Cardiac muscle cell (in vitro differentiated cells and primary cell): ENCODE measurements at places on chromosomes 3 and 15. TPM values are rescaled to one million over a fixed set of nuclear protein-coding genes. Genes with fewer than 3 reads are reported as not detected.

GRCh38 chr3:58609990-58610389 lies 32.8 kb upstream of the FAM107A start:
- no peak for DNase-seq

LTK gene
- polyA plus RNA-seq: 3.0 and 4.4 TPM in 2 replicates

GRCh38 chr15:99369196-99369595 lies 117.9 kb downstream of the LRRC28 start:
- DNase-seq: no peak

SEMA3G gene
- 3.2 and 3.4 TPM in 2 replicates for polyA plus RNA-seq

GRCh38 chr15:94455297-94455696 lies 223.9 kb downstream of the MCTP2 start:
- DNase-seq: no peak

GRCh38 chr3:154786724-154787123 lies 293.4 kb upstream of the MME start:
- DNase-seq: no peak

DNA sequence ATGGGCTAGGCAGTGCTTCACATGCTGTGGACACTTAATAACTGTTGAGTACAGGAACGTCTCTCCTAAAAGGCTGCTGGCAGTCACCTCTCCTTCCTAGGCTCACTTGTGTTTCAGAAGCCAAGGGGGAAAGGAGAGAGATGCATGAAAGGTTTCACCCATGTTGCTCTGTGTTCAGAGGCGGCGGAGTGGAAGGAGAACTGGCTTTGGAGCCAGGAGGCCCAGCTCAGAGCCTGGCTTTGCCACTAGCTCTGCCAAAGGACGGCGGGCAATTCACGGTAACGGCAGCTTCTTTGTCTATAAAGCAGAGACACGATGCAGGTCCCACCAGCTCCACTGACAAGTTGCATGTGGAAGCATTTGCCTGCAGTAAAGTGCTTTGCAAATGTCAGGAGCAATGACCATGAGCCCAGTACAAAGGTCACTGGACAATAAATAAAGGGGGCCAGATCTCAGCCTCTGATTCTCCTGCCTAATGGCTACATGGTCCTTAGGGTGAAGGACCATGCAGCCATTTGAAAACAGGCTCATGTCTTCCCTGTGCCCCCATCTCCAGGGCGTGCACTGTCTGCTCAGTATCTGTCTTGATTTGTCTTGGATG lies 171.7 kb upstream of the TLE3 start:
- no peak for DNase-seq

DNA sequence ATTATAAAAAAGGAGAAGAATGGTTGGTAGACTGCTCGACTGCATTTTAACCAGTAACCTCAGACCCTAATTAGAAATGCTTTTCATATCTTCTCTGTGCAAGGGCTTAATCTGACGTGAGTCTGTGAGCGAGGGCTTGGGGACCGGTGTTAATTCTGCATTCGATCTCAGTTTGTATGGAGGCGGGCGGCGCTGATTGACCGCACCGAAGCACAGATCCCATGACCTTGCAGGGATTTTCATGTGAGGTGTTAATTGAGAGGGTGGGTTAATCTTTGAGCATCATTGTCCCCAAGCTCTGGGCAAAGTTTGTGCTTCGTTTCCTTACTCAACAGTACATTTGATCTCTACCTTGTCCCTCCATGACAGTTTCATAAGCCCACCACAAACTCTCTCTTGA lies 250.9 kb downstream of the NR2F2 start:
- no peak for DNase-seq

FBXO45 gene
- polyA plus RNA-seq: 9.1 TPM in 2 replicates

GRCh38 chr3:74920721-74921350 lies 306.4 kb upstream of the CNTN3 start:
- DNase-seq: no peak

- peak; percentile 73 for DNase-seq
Observed at GRCh38 chr15:96340598-96341512, 10.4 kb downstream of the NR2F2 start.

GRM2 gene
- polyA plus RNA-seq: 0.39 TPM in 1 of 2 replicates, not detected in the other

UROC1 gene
- not detected in 2 replicates for polyA plus RNA-seq

- DNase-seq: peak; percentile 88
Observed at GRCh38 chr3:186452517-186452916, 90.5 kb upstream of the DGKG start.

SAXO2 gene
- 20.6 and 26.3 TPM in 2 replicates for polyA plus RNA-seq

CCDC54 gene
- polyA plus RNA-seq: 0.31 and 0.79 TPM in 2 replicates

GRAMD2A gene
- not detected in 2 replicates for polyA plus RNA-seq

GRCh38 chr3:30140356-30141075 lies 465.9 kb upstream of the TGFBR2 start:
- DNase-seq: no peak

GNB4 gene
- 18.4 and 29.6 TPM in 2 replicates for polyA plus RNA-seq

- DNase-seq: peak; percentile 49
Observed at GRCh38 chr15:57506422-57506821, 85.3 kb upstream of the MYZAP start.

DNA sequence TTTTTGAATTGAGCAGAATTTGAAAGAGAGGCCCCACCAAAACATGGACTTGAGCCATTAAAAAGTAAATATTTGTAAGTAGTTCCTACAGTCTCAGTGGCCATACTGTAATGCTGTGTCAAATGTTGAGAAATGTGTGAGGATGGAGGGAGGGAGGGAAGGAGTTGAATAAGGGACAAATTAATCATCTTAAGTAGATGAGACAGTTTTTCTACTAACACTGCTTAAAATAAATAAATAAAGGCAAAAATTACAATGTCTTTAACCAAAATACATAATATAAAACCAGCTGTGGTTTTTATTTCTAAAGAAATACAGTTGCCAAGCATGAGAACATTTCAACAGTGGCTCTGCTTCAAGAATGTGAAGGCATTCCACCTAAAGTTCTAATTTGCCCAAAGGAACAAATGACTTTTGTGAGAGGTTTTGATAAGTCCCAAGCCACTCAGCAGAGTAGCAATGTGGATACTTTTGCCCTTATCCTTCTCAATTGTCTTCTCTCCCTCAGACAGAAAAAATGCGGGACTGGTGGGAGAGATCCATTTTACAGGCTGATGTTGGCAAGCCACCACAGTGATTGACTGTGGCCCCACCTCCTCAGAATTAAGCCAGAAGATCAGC lies 427.0 kb upstream of the RARB start:
- DNase-seq: no peak

GRCh38 chr15:81046290-81046689 lies 45.6 kb downstream of the TLNRD1 start:
- DNase-seq: no peak

DNA sequence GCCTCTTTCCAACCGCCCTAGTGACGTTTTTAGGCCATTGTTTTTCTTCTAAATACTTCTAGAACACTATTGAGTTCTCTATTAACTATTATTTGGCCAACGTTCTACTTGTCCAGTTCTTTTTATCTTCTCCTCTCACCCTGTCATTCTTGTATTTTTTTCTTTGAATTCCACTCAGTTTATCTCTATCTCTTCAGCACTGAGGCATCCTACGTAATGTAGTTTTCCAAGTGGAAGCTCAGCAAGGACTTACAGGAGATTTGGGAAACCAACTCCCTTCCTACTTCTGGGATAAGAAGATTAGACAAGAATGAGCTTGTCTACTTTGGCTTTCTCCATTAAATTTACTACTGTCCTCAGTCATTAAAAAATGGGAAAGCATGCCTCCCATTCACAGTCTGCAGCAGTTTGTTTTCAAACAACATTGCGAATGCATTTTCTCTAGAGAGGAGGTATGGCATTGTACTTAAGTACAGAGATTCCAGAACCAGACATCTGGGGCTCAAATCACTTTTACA lies 21.3 kb upstream of the NR2F2 start:
- DNase-seq: no peak

ATP11B gene
- 11.9 and 17.9 TPM in 2 replicates for polyA plus RNA-seq

EIF4A2 gene
- polyA plus RNA-seq: 359 and 471 TPM in 2 replicates

GRCh38 chr15:70318594-70319465 lies 221.1 kb upstream of the TLE3 start:
- peak; percentile 52 for DNase-seq

DNA sequence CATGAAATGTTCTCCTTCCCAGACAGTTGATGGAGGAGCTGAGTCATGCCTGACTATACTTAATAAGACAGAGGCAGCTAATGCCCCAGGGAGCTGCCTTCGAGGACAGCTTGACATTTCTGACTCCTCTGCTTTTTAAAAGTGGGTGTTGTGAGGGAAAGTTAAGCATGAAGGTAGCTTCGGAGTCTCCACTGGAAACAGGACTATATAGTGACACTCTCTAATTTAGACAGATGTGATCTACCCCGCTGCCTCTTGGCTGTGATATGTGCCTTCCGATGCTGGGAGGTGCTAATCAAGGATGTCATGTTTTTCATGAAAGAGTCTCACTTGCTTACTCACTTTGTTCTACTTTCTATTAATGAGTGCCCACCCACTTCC lies 72.7 kb downstream of the IL1RAP start:
- DNase-seq: no peak

DNA sequence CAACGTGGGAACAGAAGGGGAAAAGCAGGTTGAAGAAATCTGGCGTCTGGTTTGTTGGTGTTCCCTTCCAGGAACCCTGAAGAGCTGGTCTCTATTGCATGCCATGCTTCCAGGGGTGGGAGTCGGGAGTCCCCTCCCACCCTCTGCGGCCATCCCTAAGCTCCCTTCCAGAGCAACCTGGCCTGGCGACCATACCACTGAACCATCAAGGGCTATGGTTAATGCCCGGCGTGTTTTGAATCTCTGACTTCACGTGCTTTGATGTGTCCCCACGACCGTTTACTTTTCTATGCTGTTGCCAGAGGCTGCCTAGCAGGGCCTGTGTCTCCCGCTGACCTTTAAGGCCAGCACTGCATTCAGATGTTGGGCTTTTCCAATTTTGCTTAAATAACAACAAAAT lies 696 bp upstream of the SNRK start:
- DNase-seq: no peak

ANKRD63 gene
- polyA plus RNA-seq: 13.7 and 45.7 TPM in 2 replicates

AADACL2 gene
- polyA plus RNA-seq: not detected in 2 replicates

- peak; percentile 4 for DNase-seq
Observed at GRCh38 chr3:87268646-87269211, 7.7 kb downstream of the POU1F1 start.

DNA sequence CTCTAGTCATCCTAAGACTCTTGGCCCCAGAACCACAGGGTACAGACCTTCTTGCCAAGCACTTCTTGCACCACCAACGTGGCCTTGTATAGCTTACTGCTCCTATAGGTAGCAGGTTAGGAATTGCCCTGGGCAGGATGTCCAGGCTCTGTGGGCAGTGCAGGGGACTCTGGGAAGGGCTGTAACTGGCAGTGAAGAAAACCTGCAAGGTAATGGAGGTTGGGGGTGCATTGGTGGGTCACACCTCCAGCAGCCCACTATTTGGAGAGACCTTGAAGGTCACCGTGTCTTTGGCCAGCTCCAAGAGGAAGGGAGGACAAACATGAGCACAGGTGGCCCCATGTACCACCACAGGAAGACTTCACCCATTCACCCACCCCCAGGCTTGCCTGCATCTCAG lies 21.3 kb upstream of the XYLB start:
- DNase-seq: no peak

- DNase-seq: no peak
Observed at GRCh38 chr3:63561879-63562278, 90.6 kb upstream of the SNTN start.

GRCh38 chr3:32303399-32303747 lies 64.9 kb downstream of the CMTM8 start:
- DNase-seq: peak; percentile 36

SLC2A2 gene
- polyA plus RNA-seq: not detected in 2 replicates

- DNase-seq: no peak
Observed at GRCh38 chr3:164450276-164450905, 627.9 kb downstream of the SI start.
